ENCODE measurements at places on chromosomes 7 and 10. TPM values are rescaled to one million over a fixed set of nuclear protein-coding genes. Genes with fewer than 3 reads are reported as not detected.

The FFAR4 gene
- not detected for total RNA-seq

The LDB3 gene
- 3.9 TPM for total RNA-seq

The BLOC1S2 gene
- total RNA-seq: 93.9 TPM

The FLNC gene
- total RNA-seq: 364 TPM

The OR6V1 gene
- not detected for total RNA-seq

The SSC4D gene
- 6.0 TPM for total RNA-seq

The SH2D4B gene
- total RNA-seq: not detected

- DNase-seq: no peak
- no peaks in the 10 kb centered on the region for H3K4me1 ChIP-seq
- no peak overlapping the region for H3K27ac ChIP-seq
- peaks cover 44% of the 10 kb centered on the region for H3K27me3 ChIP-seq
Observed at GRCh38 chr10:100791369-100792058, 46.1 kb downstream of the PAX2 start.

DNA sequence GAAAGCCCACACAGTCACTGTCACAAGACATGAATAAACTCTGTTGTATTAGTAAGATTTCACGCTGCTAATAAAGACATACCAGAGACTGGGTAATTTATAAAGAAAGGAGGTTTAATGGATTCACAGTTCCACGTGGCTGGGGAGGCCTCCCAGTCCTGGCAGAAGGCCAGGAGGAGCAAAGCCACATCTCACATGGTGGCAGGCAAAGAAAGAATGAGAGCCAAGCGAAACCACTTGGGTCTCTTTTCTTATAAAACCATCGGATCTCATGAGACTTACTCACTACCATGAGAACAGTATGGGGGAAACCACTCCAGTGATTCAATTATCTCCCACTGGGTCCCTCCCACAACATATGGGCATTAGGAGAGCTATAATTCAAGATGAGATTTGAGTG lies 110.2 kb downstream of the ST8SIA6 start:
- H3K36me3 ChIP-seq: no peaks in the 10 kb centered on the region
- H3K27ac ChIP-seq: no peak overlapping the region
- H3K4me3 ChIP-seq: no peak overlapping the region
- peaks cover 10% of the 10 kb centered on the region for H3K4me1 ChIP-seq
- no peaks in the 10 kb centered on the region for H3K27me3 ChIP-seq

GRCh38 chr7:88888684-88889083 lies 93.1 kb upstream of the TEX47 start:
- H3K4me1 ChIP-seq: no peaks in the 10 kb centered on the region
- no peak overlapping the region for H3K27ac ChIP-seq

GRCh38 chr10:61120805-61121204 lies 176.8 kb upstream of the RHOBTB1 start:
- DNase-seq: no peak
- no peak overlapping the region for H3K4me3 ChIP-seq
- H3K4me1 ChIP-seq: no peaks in the 10 kb centered on the region

DNA sequence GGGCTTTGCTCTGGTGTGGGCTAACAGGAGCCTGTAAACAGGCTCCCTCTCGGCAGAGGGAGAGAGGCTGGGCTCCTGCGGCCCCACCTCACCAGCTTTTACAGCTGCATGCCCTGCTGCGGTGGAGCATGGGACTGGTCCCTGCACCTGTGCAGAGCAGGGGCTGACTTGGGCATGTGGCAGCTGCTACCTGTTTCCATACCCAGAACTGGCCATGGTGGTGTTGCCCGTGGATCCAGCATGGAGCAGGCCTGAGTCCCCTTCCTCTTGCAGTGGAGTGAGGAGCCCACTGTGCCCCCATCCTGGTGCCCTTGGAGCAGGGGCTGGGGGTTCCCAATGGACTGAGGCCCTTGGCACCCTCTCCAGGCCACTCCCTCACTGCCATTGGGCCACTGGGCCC lies 91.9 kb upstream of the MGMT start:
- no peaks in the 10 kb centered on the region for H3K4me1 ChIP-seq
- no peak overlapping the region for H3K27ac ChIP-seq
- H3K4me3 ChIP-seq: no peak overlapping the region

- peaks cover 6% of the 10 kb centered on the region for H3K4me1 ChIP-seq
- H3K27me3 ChIP-seq: no peaks in the 10 kb centered on the region
- no peak overlapping the region for H3K4me3 ChIP-seq
- no peak overlapping the region for H3K27ac ChIP-seq
- peaks cover 5% of the 10 kb centered on the region for H3K36me3 ChIP-seq
- no peak for DNase-seq
Observed at GRCh38 chr10:15140698-15141097, 27.8 kb downstream of the NMT2 start.

DNA sequence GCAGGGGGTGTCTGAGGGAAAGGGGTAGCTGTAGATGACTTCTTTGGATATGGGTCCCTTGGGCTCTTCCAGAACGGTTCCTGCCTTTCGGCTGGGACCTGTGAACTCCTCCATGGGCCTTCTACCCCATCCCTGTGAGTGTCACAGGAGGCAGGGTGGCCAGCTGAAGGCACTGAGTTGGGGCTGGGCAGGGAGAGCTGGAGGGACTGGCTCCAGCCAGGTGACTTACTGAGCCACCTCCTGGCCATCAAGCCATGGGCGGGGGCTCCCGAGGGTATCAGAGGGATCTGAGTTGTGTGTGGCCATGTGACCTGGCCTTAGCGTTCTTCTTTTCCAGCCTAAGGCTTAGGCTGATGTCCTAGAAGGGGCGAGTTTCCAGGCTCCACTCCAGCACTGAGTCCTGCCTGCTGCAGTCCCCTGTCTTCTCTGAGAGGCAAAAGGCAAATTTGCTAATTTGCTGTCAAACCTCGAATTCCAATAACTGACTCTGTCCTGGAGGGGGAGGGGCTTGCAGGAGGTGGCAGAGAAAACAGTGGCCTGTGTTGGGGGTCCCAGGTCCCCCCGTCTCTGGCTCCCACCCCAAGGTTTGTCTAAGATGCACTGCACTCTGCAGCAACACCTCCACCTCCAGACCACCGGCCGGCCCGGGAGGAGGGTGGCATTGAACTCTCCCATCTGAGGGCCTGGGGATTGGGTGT lies 27.2 kb downstream of the ADCYAP1R1 start:
- no peaks in the 10 kb centered on the region for H3K36me3 ChIP-seq
- H3K27me3 ChIP-seq: peaks cover 5% of the 10 kb centered on the region
- H3K4me3 ChIP-seq: no peak overlapping the region
- peaks cover 5% of the 10 kb centered on the region for H3K4me1 ChIP-seq

DNA sequence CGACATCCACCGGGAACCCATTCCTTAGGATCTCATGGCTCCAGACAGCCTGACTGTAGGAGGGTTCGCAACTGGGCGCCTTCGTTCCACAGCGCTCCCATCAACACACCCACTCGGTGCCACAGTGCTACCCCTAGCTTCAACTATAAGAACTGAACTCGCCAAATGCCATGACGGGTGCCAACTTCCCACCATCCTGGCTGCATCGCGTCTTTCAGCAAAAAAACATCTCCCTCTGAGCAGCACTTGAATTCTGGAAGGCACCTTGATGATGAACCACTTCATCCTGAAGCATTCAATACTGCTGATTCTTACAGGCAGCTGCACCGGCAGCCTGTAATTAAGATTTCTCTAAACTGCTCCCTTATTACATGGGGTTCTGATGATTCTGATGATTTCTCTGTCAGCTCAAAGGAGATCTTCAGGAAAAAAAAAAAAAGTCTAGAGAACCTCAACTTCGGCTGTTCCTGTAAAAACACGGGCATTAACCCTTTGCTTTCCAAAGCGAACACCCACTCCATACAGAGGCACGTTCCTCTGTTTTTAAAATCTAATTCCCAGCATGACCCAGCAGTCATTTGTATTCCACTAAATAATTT lies 1.3 kb downstream of the CYTH3 start:
- no peaks in the 10 kb centered on the region for H3K36me3 ChIP-seq
- H3K27me3 ChIP-seq: no peaks in the 10 kb centered on the region
- peak overlapping the region; percentile 87 for H3K4me3 ChIP-seq
- H3K27ac ChIP-seq: peak overlapping the region; percentile 60
- H3K4me1 ChIP-seq: peaks cover 17% of the 10 kb centered on the region

GRCh38 chr10:48976196-48976595 lies 36.6 kb upstream of the LRRC18 start:
- no peak overlapping the region for H3K27ac ChIP-seq
- peaks cover 4% of the 10 kb centered on the region for H3K27me3 ChIP-seq
- H3K4me3 ChIP-seq: no peak overlapping the region
- no peak for DNase-seq
- H3K36me3 ChIP-seq: no peaks in the 10 kb centered on the region
- no peaks in the 10 kb centered on the region for H3K4me1 ChIP-seq

GRCh38 chr10:95655571-95656290 lies 780 bp downstream of the ALDH18A1 start:
- peak; percentile 38 for DNase-seq
- H3K27me3 ChIP-seq: no peaks in the 10 kb centered on the region
- peaks cover 8% of the 10 kb centered on the region for H3K4me1 ChIP-seq
- peaks cover 12% of the 10 kb centered on the region for H3K36me3 ChIP-seq

DNA sequence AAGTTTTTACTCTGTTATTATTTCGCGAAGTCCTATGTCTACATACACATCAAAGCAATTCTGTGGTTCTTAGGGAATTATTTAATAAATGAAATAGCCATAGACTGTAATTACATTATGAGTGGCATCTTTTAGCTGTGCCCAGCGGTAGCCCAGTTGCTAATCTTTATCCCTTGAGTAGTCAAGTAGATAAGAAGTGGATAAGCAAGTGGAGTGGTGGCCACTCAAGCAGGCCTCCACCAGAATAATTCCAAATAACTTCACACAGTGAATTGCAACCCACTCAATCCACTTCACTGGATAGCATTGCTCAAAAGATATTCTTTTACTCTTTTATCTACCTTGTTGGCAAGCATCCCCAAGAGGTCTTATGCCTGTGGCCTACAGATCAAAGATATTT lies 349.7 kb downstream of the AUTS2 start:
- H3K4me1 ChIP-seq: no peaks in the 10 kb centered on the region
- H3K4me3 ChIP-seq: no peak overlapping the region
- H3K36me3 ChIP-seq: no peaks in the 10 kb centered on the region
- no peak overlapping the region for H3K27ac ChIP-seq
- H3K27me3 ChIP-seq: no peaks in the 10 kb centered on the region

- H3K4me3 ChIP-seq: no peak overlapping the region
- no peak overlapping the region for H3K27ac ChIP-seq
- no peaks in the 10 kb centered on the region for H3K27me3 ChIP-seq
- no peak for DNase-seq
Observed at GRCh38 chr7:2715341-2716231, 27.6 kb downstream of the AMZ1 start.

DNA sequence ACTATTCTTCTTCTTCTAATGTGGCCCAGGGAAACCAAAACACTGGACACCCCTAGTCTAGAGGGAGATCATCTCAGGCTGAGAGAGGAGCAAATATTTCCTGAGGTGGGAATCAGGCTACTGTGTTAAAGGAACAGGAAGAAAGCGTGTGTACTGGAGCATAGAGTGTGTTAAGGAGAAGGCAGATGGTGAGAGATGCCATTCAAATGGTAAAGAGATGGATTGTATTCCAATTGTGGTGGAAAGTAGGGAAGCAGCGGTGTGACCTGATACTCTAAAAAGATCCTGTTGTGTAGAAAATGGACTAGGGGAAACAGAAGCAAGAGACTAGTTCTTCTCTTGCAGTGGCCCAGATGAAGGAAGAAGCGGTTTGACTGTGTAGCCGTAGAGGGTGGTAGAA lies 31.2 kb downstream of the RAB18 start:
- H3K4me3 ChIP-seq: no peak overlapping the region
- H3K4me1 ChIP-seq: no peaks in the 10 kb centered on the region
- peaks cover 28% of the 10 kb centered on the region for H3K36me3 ChIP-seq
- DNase-seq: no peak

- no peak for DNase-seq
- H3K27me3 ChIP-seq: no peaks in the 10 kb centered on the region
- no peaks in the 10 kb centered on the region for H3K4me1 ChIP-seq
- H3K27ac ChIP-seq: no peak overlapping the region
Observed at GRCh38 chr7:14446219-14446618, 456.3 kb downstream of the DGKB start.

DNA sequence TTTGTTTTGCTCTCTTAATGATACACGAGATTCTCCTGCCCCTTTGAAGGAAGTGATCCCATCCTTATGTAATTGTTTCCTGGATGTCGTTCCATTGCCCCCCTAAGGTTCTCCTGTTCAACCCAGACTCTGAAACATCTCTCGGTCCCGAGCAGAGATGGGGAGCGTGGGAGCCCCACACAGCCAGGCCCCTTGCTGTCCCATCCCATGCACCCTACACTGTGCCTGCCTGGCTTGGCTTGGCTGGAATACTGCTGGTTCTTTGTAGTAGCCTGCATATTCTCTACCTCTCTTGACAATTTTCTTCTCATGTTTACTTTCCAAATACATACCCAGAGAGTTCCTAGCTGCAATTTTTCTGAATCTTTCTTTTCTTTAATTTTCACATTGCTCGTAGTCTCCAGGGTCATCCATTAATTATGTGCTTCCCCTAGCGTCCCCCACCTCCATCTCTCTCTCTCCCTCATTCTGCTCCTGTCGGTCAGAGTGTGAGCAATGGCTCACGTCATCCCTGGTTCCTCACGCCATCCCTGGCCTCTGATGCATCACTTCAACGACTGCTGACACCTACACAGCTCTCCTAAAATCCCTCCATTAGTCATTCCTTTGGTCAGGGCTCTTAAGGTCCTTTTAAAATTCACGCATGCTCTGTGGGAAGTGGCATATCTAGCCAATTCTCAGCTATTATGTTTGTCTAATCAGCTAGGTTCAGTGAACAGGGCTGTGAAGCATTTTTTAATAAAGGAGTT lies 32.5 kb upstream of the GPR158 start:
- H3K36me3 ChIP-seq: no peaks in the 10 kb centered on the region
- H3K4me3 ChIP-seq: no peak overlapping the region
- H3K27ac ChIP-seq: peak overlapping the region; percentile 50
- peak; percentile 85 for DNase-seq
- H3K27me3 ChIP-seq: no peaks in the 10 kb centered on the region
- peaks cover 4% of the 10 kb centered on the region for H3K4me1 ChIP-seq

- H3K27ac ChIP-seq: peak overlapping the region; percentile 84
- DNase-seq: no peak
- H3K27me3 ChIP-seq: no peaks in the 10 kb centered on the region
- peaks cover 58% of the 10 kb centered on the region for H3K4me1 ChIP-seq
- no peaks in the 10 kb centered on the region for H3K36me3 ChIP-seq
Observed at GRCh38 chr7:116228241-116228640, 17.9 kb downstream of the TES start.

DNA sequence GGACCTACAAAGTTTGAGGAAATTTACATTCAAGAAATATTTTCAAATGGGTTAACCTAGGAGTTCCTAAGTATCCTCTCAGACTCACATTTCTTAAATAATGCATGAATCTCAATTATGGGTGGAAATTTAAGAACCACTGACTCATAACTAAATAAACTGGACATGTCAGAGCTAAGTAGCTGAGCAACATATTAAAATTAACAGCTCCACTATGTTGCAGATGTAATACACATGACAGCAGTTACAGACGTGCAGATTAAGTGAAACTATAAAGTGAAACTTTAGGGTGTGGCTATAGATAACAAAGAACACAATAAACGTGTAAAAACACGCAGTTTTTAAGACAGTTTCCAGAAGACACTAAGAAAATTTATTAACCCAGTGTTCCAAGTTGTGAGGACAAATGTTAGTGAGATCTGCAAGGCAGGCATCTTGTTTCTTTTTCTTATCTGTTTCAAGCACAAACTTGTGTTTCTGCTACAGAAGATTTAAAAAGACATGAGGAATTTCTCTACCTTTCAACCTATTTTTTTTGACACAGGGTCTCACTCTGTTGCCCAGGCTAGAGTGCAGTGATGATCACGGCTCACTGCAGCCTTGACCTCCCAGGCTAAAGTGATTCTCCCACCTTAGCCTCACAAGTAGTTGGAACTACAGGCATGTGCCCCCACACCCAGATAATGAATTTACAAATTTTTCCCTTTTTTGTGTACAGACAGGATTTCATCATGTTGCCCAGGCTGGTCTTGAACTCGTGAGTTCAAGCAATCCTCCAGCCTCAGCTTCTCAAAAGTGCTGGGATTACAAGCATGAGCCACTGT lies 25.3 kb downstream of the DNMBP start:
- peaks cover 19% of the 10 kb centered on the region for H3K4me1 ChIP-seq
- DNase-seq: peak; percentile 45
- H3K4me3 ChIP-seq: no peak overlapping the region
- H3K36me3 ChIP-seq: peaks cover 7% of the 10 kb centered on the region
